HT-29 (cell line): ENCODE measurements at places on chromosomes 11 and 22. TPM values are rescaled to one million over a fixed set of nuclear protein-coding genes. Genes with fewer than 3 reads are reported as not detected.

- no peak for DNase-seq
Measured at GRCh38 chr22:48077699-48078098, 1315.2 kb downstream of the TBC1D22A start.

GRCh38 chr11:198236-198806 is 5.4 kb downstream of the SCGB1C1 start:
- no peak for DNase-seq

- DNase-seq = no peak
Measured at GRCh38 chr22:45769569-45770210, 98.1 kb downstream of the ATXN10 start.

The ZBTB16 gene
- total RNA-seq = not detected in 2 replicates

The DDX6 gene
- total RNA-seq = 26.3 and 30.5 TPM in 2 replicates

The SMTNL1 gene
- total RNA-seq = not detected in 2 replicates

The OR6X1 gene
- total RNA-seq = not detected in 2 replicates

The LRRC56 gene
- total RNA-seq = 8.1 and 10.0 TPM in 2 replicates
